Dorsolateral prefrontal cortex (tissue), 122 donors: ENCODE measurements at places on chromosomes 5 and 9. TPM values are rescaled to one million over a fixed set of nuclear protein-coding genes. Genes with fewer than 3 reads are reported as not detected.

TXNDC8 gene
- not detected for total RNA-seq

ACSL6 gene
- total RNA-seq: 228 TPM

ECSCR gene
- total RNA-seq: 4.3 TPM

SLC36A3 gene
- not detected for total RNA-seq

SGCD gene
- 12.7 TPM for total RNA-seq

CDH18 gene
- 79.8 TPM for total RNA-seq

PCDHA6 gene
- 6.9 TPM for total RNA-seq

FOXD4L6 gene
- 1.0 TPM for total RNA-seq
